ENCODE measurements at places on chromosomes 4 and X.
A peak's percentile ranks its signal among the peaks of the same experiment; 100 is the strongest.

DNA sequence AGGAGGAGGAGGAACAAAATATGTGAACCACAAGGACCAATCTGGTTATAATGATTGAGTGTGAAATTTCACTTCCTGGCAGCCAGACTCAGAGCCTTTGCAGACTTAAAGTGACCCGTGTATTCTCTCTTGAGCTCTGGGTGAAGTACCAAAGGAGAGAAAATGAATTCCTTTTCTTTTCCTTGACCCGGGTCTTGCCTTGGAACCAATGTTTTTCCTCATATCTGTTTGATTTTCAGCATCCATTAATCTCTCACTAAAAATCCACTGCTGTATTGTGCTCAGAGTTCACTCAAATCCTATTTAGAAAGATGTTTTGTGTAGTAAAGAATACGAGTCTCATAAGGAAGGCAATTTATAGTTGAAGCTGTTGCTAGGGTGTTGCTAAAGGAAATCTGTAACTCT, 78.3 kb upstream of the C1QTNF7 start:
- no peak for DNase-seq
- H3K27ac ChIP-seq = no peak overlapping the region
- peaks cover 3% of the 10 kb centered on the region for H3K4me1 ChIP-seq
- no peak overlapping the region for H3K4me3 ChIP-seq

DNA sequence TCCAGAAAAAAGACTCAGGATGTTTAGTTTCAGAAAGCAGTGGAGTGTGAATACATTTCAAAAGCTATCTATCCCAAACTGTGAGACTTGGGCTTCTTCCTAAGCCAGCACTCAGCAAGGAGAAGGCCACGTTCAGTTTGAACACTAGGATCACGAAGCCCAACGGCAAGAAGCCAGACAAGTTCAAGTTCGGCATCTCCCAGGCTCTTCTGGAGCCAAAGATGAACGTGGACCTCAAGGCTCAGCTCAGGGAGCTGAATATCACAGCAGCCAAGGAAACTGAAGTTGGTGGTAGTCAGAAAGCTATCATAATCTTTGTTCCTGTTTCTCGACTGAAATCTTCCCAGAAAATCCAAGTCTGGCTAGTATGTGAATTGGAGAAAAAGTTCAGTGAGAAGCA, 7.6 kb downstream of the PLAC1 start:
- DNase-seq = no peak
- peaks cover 4% of the 10 kb centered on the region for H3K4me1 ChIP-seq
- H3K4me3 ChIP-seq = no peak overlapping the region
- no peaks in the 10 kb centered on the region for H3K27me3 ChIP-seq
- no peak overlapping the region for H3K27ac ChIP-seq

DNA sequence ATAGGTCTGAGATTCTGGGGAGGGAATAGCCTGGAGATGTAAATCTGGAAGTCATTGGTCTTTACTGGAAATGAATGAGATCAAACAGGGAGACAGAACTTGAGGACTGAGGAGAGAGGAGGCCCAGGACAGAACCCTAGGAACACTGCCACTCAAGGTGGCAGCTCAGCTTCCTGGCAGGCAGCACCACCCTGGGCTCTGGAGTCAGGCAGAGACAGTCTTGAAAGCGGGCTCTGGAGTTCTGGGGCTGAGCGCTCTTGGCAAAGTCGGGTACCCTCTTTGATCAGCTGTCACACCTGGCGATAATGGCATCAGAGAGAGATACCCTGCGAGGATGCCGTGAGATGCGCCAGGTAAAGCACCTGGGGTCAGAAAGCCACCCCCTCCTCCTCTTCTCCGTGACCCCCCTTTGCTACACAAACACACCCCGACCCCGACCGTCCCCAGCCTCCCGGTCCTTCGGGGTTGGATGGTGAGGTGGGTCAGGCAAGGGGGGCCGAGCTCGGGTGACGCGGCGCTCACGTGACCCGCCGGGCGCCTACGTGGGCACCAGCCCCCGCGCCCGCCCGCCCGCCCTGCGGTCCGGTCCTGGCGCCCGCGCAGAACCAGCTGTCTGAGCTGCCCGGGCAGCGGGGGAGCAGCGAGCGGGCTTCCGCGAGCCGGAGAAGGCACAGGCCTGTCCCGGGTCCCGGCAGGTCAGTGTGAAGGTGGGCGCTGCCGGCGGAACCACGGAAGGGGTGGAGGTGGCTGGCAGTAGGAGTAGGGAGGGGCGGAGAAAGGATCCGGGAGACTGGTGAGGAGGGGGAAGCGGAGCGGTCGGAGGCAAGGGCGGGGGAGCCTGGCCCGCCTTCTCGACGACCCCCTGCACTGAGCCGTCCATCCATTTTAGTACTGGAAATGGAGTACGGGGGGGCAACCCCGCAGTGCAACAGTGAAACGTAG, at the start of gene TCEAL3:
Gene TCEAL3, plus strand, starts transcription at position 600 of the 942 bp plus-strand sequence. CDS start 1,102 bp downstream, outside the sequence.
- peak within 1 kb of the TSS; percentile 81 for H3K4me3 ChIP-seq
- peak within 1 kb of the TSS; percentile 90 for H3K27ac ChIP-seq
- no peaks in the 10 kb centered on the region for H3K27me3 ChIP-seq
- peaks cover 17% of the 10 kb centered on the region for H3K4me1 ChIP-seq
- H3K36me3 ChIP-seq = peaks cover under 1% of the 10 kb centered on the region
- DNase-seq = peak; percentile 87

DNA sequence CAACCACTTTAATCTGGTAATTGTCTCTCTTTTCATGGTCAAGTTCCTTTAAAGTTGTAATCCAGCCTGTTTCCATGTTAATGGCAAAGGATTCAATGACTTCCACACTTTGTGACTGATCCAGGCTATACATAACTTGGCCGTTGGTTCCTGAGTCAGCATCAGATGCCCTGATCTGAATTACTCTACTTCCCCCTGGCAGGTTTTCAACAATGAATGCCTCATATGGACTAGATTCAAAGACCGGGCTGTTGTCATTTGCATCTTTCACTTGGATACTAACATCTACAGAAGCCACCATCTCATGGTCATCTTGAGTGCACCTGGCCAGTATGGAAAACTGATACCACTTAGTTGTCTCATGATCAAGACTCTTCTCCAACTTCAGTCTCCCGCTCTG, 62.6 kb upstream of the MTNR1A start:
- no peak for DNase-seq
- H3K27ac ChIP-seq = no peak overlapping the region
- H3K4me3 ChIP-seq = no peak overlapping the region

DNA sequence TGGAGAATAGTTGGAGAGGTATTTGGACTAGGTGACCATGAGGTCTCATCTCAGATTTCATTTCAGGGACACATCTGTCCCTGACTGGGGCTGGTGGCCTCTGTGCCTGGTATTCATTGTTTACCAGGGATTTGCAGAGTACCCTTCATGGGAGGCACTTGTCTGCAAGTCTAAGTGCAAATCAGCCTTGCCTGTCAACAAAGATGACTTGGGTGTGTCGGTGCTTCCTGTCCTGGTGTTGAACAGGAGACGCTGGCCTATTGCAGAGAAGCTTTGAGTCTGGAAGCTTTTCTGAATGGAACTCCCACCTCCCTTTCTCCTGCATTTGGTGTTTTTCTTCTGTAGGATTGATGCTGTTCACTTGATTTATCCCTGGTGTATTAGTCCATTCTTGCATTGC, 104.1 kb downstream of the TNIP2 start:
- H3K4me1 ChIP-seq = peaks cover 20% of the 10 kb centered on the region
- peak; percentile 42 for DNase-seq
- peak overlapping the region; percentile 68 for H3K27ac ChIP-seq

- H3K4me3 ChIP-seq = no peak overlapping the region
- DNase-seq = no peak
- H3K27ac ChIP-seq = no peak overlapping the region
- no peaks in the 10 kb centered on the region for H3K36me3 ChIP-seq
- peaks cover 5% of the 10 kb centered on the region for H3K27me3 ChIP-seq
Measured at GRCh38 chr4:108488865-108489264, 131.5 kb upstream of the RPL34 start.

DNA sequence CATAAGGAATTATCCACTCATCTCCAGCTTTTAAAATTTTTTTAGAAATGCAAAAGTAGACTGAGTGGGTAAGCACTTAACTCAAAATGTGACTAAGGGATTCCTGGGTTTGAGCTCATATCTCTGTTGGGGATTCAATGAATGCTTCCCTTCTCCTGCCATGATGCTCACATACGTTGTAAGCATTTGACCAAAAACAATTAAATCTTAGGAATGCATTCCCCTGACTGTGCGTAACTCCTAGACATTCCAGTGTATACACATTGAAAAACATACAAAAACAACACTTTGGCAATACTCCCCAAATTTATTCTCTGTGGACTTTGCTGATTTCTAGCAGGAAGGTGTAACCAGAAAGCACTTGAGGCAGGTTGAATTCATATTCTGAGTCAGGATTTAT, 29.8 kb downstream of the SPANXA2 start:
- no peaks in the 10 kb centered on the region for H3K4me1 ChIP-seq
- H3K27ac ChIP-seq = no peak overlapping the region
- peaks cover 3% of the 10 kb centered on the region for H3K27me3 ChIP-seq
- no peak for DNase-seq
- H3K4me3 ChIP-seq = no peak overlapping the region
- no peaks in the 10 kb centered on the region for H3K36me3 ChIP-seq

DNA sequence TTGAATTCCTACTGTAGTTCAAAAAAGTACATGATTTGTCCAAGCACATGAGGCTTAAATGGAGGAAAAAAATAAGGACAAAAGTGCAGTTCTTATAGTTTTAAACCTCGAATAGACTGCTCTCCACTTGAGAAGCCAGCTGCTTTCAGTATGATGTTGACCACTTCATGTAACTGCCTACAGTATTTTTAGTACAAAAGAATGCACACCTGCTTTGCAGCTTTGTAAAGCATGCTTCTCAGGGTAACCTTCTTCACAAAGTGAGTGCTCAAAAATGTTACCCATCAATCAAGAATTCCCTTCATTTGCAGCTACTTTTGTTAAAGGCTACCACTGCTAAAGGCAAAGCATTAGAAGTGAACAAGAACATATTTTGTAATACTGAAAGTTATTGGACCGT, 83.4 kb upstream of the FAM47B start:
- peaks cover 1% of the 10 kb centered on the region for H3K4me1 ChIP-seq
- H3K27me3 ChIP-seq = no peaks in the 10 kb centered on the region
- H3K4me3 ChIP-seq = no peak overlapping the region
- no peak for DNase-seq
- peaks cover 1% of the 10 kb centered on the region for H3K36me3 ChIP-seq

DNA sequence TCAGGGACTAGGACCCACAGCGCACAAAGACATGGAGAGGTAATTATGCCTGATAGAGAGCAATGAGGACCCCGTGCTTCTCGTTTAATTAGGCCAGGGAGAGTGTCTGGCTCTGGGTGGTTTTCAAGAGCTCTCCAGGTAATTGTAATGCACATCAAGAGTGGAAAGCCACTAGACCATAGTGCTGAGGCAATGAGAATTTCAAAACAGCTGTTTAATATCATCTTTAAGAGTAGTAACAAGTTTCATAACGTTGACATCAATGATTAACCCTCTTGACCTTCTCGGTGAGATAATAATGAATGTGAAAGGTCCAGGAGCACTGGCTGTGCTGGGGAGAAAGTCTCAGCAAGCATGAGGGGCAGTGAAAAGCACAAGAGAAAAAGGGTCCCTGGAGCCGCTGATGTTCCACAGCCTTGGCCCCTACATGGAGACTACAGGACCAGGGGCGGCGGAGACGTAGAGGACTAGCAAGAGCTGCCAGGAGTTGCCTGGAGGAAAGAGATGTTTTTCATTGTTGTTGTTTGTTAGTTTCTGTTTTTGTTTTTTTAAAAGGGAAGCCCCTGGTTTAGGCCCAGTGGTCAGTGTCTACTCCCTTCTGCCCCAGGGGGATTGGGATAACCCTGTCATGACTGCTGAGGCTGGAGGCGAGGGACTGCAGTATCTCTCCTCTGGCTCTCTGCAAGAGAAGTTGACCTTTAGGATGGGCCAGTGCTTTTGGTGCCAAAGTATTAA, 14.8 kb upstream of the CXCR3 start:
- no peak for DNase-seq
- H3K4me1 ChIP-seq = peaks cover 4% of the 10 kb centered on the region
- H3K27me3 ChIP-seq = no peaks in the 10 kb centered on the region
- no peak overlapping the region for H3K27ac ChIP-seq
- no peaks in the 10 kb centered on the region for H3K36me3 ChIP-seq
- no peak overlapping the region for H3K4me3 ChIP-seq

- H3K4me3 ChIP-seq = no peak overlapping the region
- no peak overlapping the region for H3K27ac ChIP-seq
- no peaks in the 10 kb centered on the region for H3K4me1 ChIP-seq
- peaks cover 3% of the 10 kb centered on the region for H3K27me3 ChIP-seq
Measured at GRCh38 chr4:146590801-146591200, 47.9 kb upstream of the POU4F2 start.

DNA sequence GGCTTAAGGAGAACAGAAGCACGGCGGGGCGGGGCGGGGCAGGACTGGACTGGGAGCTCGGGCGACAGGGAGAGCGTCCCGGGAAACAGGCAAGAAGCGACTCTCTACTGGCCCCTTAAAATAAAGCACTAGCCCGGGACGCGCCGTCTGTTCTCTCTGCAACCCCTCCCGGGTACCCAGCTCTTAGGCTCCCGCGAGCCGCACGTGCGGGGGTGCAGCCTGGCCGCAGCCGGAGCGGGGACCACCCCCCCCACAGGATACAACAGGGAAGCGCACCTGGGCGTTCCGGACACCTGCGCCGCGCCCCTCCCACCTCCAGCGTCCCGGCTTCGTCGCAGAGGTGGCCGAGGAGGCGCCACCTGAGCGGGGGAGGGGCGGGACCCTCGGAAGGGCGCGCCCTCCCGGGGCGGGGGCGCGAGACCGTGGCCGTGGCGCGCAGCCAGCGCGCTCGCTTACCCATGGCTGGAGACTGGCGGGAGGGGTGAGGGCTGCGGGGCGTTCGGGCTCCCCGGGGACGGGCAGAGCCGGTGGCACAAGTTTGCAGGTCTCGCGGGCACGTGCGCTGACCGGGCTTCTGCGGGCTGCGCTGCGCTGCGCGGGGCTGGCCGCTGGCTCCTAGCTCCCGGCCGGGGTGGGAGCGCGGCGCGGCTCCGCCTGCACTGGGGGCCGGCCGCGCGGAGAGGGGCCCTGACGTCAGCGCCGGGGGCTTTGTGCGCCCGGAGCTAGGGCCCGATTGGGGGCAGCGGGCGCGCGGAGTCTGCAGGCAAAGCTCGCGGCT, 91.5 kb downstream of the GEMIN8 start:
- H3K4me3 ChIP-seq = peak overlapping the region; percentile 77
- no peak overlapping the region for H3K27ac ChIP-seq
- H3K36me3 ChIP-seq = no peaks in the 10 kb centered on the region
- H3K27me3 ChIP-seq = peaks cover 8% of the 10 kb centered on the region
- H3K4me1 ChIP-seq = peaks cover 17% of the 10 kb centered on the region

GRCh38 chr4:53227451-53227850, 138.4 kb downstream of the SCFD2 start:
- no peaks in the 10 kb centered on the region for H3K4me1 ChIP-seq
- H3K27ac ChIP-seq = no peak overlapping the region
- no peaks in the 10 kb centered on the region for H3K36me3 ChIP-seq
- DNase-seq = no peak
- no peaks in the 10 kb centered on the region for H3K27me3 ChIP-seq

DNA sequence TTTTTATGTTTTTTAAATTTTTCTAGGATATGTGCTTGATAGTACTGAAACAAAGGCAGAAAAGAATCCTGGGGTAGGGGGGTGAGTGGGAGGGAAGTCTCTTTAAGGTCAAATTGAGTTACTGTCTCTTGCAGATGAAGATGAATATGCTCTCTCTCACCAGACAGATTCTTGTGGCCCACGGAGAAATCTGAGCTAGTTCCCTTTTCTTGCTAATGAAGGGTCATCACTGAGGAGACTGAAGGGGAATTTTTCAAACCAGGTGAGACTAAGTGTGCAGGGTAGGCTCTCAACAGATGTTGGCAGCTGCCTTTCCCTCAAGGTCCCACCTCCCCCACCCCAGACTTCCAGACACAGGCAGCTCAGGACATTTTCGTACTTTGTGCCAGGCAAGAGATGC, 21.5 kb downstream of the FAM9C start:
- no peaks in the 10 kb centered on the region for H3K27me3 ChIP-seq
- no peak for DNase-seq
- H3K36me3 ChIP-seq = no peaks in the 10 kb centered on the region
- peak overlapping the region; percentile 87 for H3K27ac ChIP-seq

- peak overlapping the region; percentile 99 for H3K27ac ChIP-seq
- peak overlapping the region; percentile 97 for H3K4me3 ChIP-seq
- H3K36me3 ChIP-seq = peaks cover 13% of the 10 kb centered on the region
- peaks cover 15% of the 10 kb centered on the region for H3K4me1 ChIP-seq
Measured at GRCh38 chrX:154396973-154397887, 947 bp upstream of the RPL10 start.
